ENCODE measurements at places on chromosomes 4 and X. TPM values are rescaled to one million over a fixed set of nuclear protein-coding genes. Genes with fewer than 3 reads are reported as not detected.

DNA sequence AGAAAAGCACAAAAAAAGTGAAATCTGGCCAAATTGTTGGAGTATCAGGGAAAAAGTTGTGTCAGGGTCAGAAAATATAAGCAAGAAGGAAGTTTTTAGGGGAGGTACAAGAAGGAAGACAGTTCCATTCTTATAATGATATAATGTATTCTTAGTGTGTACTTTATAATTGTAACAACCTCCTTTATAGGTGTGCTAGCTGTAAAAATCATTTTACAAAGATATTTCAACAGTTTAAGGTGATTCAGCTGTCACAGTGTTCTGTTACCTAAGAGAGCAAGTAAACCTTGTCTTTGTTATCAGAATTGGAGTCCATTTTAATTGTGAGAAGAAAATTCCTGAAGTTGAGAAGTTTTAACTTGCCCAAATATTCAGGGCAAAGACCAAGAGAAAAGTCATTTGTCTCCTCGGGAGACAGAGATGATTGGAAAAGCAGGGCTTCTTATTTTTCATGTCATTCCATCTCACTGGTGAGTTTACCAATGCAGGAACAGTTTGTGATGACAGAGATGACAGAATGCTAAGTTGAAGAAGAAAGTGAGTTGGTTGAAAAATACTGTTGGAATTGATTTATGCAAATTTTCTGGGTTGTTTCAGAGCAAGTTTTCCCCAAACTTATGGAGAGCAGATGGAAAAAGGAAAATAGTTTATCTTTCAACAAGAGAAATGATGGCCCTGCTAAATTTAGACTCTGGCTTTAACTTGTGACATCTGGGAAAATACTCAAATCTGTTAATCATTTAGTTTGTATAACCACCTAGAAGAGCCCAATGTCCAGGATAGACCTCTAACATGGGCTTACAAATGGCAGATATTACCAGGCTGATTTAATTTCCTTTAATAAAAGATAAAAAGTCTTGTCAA is 14.8 kb downstream of the INTS6L start:
- DNase-seq, result no peak

GRCh38 chr4:186587416-186588018 is 32.1 kb upstream of the MTNR1A start:
- DNase-seq, result peak; percentile 68

- no peak for DNase-seq
Measured at GRCh38 chr4:174496631-174497432, 25.5 kb downstream of the HPGD start.

Gene SLC6A14
- not detected for polyA plus RNA-seq

DNA sequence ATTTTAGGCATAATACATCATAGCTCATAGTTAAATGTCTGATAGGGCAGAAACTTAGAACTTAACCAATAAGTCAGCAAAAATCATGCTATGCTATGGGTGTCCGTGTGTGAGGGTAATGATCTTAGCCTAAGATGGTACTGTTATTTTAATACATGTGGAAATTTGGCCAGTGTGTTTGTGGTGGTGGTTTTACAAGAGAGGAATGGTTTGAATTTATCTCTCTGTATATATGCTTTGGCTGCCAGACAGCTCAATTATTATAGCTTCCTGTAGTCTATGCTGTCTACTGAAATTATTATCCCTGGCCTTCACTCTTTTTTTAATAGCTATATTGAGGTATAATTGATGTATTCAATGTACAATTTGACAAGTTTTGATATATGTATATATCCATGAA is 21.3 kb downstream of the ZNF330 start:
- no peak for DNase-seq

Gene FAM13A
- 16.7 TPM for polyA plus RNA-seq
